Hematopoietic multipotent progenitor cell treated with erythropoietin and hydrocortisone succinate and interleukin-3 and kit ligand, for 6 days (in vitro differentiated cells): ENCODE measurements at places on chromosomes 2 and 18.

DNA sequence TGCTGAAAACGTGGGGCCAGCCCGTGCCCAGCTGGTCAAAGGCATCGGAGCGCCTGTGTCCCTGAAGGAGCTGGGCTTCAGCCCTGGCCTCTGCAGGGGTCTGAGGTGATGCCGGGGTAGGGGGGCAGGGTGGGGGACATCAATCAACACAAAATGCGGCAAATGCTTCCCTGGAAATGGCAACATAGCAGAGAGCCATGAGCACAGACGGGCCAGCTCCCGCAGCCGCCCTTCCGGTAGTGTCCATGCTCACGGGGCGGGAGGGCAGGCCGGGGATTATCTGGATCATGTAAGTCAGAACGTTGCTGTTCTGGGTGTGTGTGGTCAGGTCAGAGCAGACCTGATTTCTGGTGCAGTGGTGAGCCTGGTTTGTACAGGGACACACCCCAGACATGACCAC, 56.5 kb upstream of the TWIST2 start:
- DNase-seq = no peak

DNA sequence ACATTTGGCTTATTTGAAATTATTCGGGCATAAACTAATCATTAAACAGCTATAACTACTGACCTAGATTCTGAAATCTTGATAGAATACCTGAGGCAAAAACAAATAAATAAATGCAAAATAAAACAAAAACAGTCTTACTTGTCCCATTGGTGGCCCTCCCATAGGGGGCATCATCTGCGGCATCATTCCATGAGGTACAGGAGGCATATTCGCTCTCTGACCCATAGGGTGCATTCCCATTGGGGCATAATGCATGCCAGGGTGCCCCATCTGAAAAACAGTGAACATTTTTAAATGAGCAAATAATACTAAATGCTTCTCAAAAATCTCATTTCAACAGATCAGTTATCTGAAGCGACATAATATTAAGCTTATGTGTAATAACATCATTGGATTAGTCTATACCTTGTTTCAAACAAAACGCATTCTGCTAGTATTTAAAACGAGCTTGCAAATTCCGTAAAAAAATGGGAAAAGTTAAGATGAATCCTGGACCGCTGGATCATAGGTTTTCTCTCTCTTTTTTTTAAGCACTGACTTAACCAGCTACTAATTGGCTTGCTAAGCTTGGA, 1.3 kb downstream of the PRPF40A start:
- DNase-seq = peak; percentile 87

GRCh38 chr18:44715842-44716241, 35.2 kb downstream of the SETBP1 start:
- no peak for DNase-seq

DNA sequence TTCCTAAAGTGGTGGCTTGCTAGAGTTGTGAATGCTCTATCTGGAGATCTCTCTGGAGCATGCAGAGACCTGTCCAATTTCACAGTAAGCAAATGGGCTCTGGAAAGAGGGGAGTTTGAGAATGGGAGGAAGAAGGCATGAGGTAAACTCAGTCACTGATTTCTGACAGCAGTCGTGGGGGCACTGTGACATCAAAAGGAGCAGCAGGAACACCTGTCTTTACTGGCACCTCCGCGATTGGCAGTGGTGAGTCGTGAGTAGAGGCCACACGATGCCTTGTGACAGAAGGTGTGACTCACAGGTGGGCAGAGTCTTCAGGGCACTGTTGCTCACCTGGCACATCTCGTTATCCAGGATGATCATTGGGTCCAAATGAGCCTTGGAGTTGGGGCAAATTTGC, 38.8 kb upstream of the CAVIN2 start:
- DNase-seq = no peak

DNA sequence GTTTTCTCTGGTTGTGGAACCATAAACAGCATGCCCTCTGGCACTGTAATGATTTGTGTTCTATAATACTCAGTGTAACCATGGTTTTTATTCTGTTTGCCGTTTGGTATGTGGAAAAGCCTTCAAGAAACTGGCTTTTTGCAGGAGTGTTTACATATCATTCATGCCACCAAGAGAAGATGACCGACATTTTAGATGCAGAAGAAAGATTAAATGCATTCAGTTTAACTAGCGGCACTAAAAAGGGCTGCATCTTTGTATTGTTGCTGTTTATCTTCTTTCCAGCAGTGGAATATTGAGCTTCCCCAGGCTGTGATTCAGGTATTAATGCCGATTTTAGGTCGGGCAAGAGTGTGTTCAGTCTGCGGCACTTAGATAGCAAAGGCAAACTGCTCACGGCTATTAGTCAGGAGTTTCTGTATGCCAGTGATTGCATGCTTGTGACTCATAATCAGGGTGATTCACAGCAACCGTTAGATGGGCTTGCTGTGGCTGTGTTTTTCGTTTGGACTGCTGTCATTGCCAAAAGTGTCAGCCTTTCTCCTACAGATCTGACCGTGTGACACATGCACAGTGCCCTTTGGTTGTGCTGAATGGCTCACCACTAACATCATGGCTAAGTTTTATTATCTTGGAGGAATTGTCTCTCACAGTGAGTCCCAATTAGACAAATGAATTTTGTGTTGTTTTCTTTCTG, 479.7 kb downstream of the PARD3B start:
- peak; percentile 95 for DNase-seq

GRCh38 chr18:11655606-11655932, 33.5 kb upstream of the GNAL start:
- DNase-seq = no peak

DNA sequence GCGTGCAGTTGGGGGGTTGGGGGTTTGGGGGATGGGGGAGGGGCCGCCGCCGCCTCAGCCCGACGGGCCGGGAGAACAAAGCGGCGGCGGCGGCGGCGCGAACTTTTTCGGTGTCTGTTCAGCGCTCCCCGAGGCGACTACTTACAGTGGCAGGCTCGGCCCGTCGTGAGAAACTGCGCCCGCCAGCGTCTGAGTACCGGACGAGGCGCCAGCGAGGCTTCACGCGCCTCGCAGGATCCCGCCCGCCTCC, 172 bp downstream of the PRKD3 start:
- DNase-seq = no peak

GRCh38 chr2:109318949-109319342, 189.9 kb downstream of the SH3RF3 start:
- DNase-seq = no peak

GRCh38 chr18:79548986-79549637, 130.5 kb upstream of the CTDP1 start:
- DNase-seq = no peak

- no peak for DNase-seq
These were observed 221.5 kb downstream of the EPHA4 start for GRCh38 chr2:221350616-221351015.

DNA sequence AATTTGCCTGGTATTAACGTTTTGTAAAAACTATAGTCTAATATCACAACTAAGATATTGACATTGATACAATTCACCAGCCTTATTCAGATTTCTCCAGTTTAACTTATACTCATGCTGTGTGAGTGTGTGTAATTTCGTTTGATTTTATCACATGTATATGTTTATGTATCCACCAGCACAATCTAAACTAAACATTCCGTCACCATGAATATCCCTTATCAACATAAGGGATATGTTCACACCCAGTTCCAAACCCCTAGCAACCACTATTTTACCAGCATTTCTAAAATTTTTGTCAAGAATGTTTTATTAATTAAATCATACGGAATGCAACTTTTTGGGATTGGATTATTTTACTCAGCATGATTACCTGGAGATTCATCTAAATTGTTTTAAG, 450.3 kb downstream of the FBXO15 start:
- DNase-seq = no peak

DNA sequence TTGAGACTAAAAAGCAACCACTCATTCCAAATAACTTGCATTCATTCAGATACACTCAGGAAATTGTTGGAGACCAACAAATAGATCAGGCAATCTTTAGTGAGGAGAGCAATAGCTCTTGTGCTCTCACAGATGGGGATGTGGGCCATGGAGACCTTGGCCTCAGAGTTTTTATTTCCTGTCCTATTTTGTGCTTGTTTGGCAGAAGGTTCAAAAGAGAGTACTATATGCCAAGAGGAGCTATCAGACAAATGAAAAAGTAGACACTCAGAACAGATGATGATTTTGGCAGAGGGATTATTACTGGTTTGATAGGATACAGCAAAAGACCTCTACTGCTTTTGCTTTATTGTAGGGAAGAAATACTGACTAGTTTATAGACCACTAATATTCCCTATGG, 230.2 kb downstream of the KCNE4 start:
- no peak for DNase-seq

DNA sequence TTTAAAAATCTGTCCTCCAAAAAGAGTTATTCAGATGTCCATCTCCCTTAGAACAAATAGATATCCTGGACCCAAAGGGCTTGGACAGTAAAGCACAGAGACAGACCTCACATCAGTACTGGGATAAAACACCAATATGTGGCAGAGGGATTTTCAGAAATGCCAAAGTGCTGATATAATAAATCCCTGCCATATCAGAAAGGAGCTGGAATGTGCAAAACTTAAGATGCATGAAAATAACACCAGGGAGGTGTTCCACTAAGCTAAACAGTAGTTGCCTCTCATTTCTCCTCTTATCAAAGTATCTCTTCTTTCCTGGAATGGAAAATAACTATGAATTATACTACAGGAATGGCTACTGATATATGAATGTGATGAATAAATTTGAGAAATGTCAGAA, 13.2 kb downstream of the USP40 start:
- no peak for DNase-seq
